ENCODE measurements at places on chromosomes 16 and 17.

- no peak for DNase-seq
Observed at GRCh38 chr16:77324729-77325128, 110.1 kb downstream of the ADAMTS18 start.

DNA sequence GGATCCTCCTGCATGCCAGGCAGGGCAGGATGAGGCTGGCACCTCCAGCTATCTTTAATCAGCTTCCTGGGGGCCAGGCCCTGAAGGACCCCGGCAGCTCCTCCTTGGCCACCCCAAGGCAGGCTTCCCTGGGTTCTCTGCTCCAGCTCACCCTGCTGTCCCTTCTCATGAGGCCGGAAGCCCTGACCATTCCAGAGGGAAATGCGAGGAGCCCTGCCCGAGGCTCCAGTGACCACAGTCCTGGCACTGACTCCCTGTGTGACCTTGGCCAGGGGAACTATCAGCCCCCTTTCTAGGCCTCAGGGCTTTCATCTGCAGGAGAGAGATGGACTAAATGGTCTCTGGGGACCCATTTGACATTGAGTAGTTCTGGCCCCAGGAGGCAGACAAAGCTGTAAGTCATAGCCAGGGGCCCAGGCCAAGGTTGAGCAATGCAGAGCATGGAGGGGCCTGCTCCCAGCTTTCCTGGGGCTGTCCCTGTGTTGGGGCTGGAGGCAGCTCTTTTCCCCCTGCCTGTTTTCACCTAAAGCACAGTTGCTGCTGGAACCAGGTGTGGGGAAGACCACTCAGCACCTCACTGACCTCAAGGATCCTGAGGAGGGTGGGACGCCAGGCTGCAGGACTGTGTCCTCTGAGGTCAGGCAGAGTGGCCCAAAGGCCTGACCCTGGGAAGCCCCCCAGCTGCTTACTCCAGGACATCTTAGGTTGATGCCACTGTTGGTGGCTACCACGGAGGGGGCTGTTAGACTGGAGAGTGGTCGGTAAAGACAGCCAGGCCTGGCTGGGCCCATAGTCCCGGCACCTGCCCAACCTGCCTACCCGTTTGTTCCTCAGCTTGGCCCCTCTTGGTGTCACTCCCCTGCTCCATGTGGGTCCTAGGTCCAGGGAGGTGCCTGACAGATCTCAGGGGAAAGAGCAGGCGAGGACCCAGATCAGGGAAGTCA is 8.1 kb downstream of the KCNH6 start:
- DNase-seq, result no peak

DNA sequence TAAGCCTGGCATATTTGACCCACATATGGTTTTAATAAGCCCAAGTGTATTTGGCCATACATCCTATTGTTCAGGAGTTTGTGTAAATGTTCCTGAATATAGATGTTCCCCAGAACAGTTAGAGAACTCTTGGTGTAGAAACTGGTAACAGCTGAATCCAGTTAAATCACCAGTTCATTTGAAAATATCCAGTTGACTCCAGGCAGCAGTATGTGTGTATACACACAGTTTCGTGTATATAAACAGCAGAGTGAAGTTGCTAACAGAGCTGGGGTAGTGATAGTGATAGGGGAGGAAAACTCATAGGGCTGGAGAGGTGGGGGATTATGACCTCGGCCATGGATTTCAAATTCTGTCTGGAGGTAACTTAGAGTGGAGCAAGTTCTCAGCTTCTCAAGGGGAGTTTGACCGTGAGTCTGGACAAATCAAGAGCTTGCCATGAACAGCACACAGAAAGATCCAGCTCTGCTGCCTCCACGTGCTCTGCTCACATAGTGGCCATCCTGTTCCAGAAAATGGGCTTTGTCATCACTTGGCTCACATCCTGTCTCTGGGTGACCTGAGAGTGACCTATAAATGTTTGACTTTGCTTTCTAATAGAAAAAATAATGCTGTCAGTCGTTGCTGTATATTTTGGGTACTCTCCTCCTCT is 30.6 kb upstream of the MMD start:
- peak; percentile 61 for DNase-seq

GRCh38 chr17:45651145-45651709 is 132.9 kb upstream of the CRHR1 start:
- no peak for DNase-seq

GRCh38 chr17:73291260-73291801 is 20.5 kb downstream of the CDC42EP4 start:
- peak; percentile 91 for DNase-seq

GRCh38 chr16:19003935-19004334 is 20.2 kb downstream of the TMC7 start:
- DNase-seq, result no peak

- DNase-seq, result no peak
Observed at GRCh38 chr17:67652433-67652832, 65.3 kb upstream of the NOL11 start.

DNA sequence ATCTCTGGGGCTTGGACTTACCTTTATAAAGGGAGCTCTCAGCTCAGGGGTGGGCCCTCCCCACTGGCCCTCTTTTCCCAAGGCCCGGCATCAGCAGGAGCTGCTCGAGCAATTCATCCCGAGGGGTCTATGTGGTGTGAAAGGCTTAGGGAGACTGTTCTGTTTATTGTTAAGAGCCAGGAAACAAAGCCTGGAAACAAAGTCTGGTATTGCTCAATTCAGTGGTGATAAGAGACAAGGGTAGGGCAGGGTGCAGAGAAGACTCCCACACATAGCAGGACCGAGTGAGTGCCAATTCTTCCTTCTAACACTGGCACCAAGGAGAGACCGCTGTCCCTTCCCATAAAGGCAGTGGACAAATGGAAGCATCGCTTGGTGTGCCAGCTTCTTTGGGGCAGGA is 750.7 kb downstream of the KCNJ18 start:
- DNase-seq, result no peak

DNA sequence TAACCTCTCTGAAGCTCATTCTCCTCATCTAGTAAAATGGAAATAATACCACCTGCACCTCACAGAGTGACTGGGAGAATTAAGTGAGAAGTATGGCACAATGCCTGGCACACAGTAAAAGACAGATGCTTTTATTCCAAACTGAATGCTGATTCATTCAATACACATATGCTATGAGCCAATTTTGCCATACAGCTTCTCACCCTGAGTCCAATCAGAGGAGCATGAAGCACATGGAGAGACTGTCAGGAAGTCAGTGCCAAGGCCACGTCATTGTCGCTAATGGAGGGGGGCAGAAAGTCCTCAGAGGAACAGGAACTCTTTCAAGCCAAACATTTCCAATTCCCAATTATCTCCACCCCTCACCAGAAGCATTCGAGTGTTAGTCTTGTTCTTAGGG is 11.6 kb downstream of the MKS1 start:
- no peak for DNase-seq

GRCh38 chr16:64898159-64898558 is 223.7 kb downstream of the CDH11 start:
- DNase-seq, result no peak

- peak; percentile 66 for DNase-seq
Observed at GRCh38 chr17:4949321-4950074, 1.2 kb upstream of the PFN1 start.

DNA sequence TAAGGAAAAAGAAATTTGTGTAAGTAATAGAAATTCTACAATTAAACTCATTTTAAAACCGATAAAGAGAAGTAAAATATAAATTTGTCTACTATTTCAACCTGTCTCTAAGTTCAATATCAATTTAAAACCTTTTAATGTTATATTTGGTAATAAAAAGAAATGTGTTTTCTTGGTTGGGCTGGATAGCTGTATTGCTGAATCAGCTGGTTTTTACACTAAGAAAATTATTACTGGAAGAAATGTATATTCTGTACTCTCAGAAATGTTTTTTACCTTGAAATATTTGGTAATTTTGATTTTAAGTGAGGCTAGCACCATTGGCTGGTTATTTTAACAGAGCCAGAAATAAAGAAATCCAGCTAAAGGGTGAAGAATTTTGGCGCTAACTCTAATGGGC is 87.1 kb upstream of the CNTNAP4 start:
- DNase-seq, result no peak

GRCh38 chr17:20922128-20922670 is 120.6 kb downstream of the USP22 start:
- DNase-seq, result peak; percentile 41

GRCh38 chr17:77546772-77547241 is 406.0 kb downstream of the SEC14L1 start:
- DNase-seq, result no peak

DNA sequence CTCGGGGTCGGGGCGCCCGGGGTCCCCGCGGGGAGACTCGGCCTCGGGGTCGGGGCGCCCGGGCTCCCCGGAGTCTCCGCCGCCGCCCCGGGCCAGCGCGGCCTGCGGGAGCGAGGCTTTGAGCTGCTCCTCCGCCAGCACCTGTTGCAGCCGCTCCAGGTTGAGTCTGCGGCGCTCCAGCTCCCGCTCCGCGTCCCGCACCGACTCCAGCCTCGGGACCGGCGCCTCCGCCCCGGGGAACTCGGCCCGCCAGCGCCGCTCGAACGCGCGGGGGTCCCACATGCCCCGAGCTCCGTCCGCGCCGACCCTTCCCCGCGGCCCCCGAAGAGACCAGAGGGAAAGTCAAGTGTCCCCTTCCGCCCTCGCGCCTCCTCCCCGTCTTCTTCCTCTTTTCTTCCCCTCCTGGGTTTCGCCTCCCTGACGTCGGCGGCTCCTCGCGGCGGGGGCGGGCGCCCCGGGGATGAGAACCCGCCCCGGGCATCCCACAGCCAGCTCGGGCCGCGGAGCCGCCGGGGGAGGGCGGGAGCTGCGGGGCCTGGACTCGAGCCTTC is 40.8 kb upstream of the BHLHA9 start:
- peak; percentile 38 for DNase-seq

GRCh38 chr17:80774146-80774545 is 217.5 kb upstream of the CHMP6 start:
- no peak for DNase-seq

DNA sequence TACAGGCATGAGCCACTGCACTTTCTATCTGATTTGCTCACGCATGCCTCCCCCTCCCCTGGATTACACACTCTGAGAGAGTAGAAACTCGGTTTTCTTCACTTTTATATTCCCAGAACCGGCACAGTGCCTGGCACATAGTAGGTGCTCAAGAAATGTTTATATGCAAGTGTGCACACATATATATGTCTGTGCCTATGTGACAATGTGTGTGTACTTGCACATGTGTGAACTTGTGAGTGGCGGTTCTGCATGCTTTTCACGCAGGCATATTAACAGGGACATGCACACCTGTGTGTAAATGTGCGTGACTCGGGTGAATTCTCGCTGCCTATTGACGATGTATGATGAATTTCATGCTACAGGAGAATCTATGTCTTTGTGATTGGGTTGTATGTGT is 22.1 kb upstream of the IL21R start:
- DNase-seq, result no peak

- DNase-seq, result no peak
Observed at GRCh38 chr17:7340179-7340578, 3.9 kb downstream of the ACAP1 start.

DNA sequence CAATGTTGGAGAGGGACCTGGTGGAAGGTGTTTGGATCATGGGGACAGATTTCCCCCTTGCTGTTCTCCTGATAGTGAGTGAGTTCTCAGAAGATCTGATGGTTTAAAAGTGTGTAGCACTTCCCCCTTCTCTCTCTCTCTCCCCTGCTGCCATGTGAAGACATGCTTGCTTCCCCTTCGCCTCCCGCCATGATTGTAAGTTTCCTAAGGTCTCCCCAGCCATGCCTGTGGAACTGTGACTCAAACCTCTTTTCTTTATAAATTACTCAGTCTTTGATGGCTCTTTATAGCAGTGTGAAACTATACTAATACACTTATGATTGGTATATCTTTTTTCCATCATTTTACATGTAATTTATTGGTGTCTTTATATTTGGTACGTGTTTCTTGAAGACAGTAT is 13.4 kb downstream of the ADGRG5 start:
- no peak for DNase-seq

- no peak for DNase-seq
Observed at GRCh38 chr16:27232901-27233625, 29.7 kb downstream of the KDM8 start.

DNA sequence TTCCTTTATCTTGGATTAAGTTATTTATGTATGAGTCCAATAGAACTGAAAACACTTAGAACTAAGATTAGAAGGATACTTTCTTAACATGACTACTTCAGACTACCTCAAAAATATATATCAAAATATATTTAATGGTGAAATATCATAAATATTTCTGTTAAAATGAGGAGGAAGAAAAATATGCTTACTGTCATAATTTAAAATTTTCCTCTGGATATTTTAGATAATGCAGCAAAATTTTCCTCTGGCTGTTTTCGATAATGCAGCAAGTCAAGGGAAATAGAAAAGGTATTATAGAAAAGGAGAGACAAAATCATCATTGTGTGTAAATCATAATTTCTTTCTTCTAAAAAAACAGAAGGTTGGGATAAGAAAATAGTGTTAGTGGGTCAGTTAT is 263.3 kb downstream of the HS3ST3A1 start:
- no peak for DNase-seq

- DNase-seq, result no peak
Observed at GRCh38 chr17:40253565-40253964, 34.1 kb upstream of the CDC6 start.
